ENCODE measurements at places on chromosomes 7 and 10. TPM values are rescaled to one million over a fixed set of nuclear protein-coding genes. Genes with fewer than 3 reads are reported as not detected.

DRGX gene
- not detected for total RNA-seq

DNA sequence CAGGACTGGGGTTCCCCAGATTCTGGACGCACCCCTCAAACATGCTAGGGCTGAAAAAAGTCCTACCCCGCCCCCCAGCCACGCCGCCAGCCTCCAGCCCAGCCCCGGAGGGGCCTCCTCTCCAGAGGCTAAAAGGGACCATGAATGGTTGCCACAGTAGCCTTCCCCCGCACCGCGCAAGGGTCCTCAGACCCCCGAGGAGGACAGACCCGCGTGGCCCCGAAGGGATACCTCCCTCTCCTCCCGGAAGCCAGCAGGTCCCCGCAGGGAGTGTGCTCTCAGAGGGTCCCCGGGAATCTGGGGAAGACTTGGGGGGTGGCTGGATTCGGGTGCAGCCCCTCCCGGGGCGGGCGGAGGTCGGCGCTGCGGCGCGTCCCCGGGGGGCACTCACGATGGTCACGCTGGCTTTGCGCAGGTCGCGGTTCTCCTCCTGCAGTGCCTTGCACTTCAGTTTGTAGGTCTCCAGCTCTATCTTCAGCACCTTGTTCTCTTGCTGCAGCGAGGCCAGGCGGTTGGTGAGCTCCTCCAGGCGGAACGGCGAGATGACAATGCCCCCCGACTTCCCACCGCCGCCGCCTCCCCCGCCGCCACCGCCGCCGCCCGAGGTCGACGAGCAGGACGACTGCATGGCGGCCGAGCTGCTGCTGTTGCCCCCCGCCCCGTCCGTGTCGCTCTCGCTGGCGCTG, 482 bp downstream of the CCDC6 start:
- H3K4me1 ChIP-seq: peaks cover 22% of the 10 kb centered on the region
- H3K36me3 ChIP-seq: no peaks in the 10 kb centered on the region
- peak overlapping the region; percentile 95 for H3K4me3 ChIP-seq
- no peak for DNase-seq
- H3K27ac ChIP-seq: peak overlapping the region; percentile 43

OR2A7 gene
- 1.4 TPM for total RNA-seq

- no peak for DNase-seq
- H3K4me1 ChIP-seq: no peaks in the 10 kb centered on the region
- no peak overlapping the region for H3K27ac ChIP-seq
- no peak overlapping the region for H3K4me3 ChIP-seq
Measured at GRCh38 chr10:130429809-130430208, 293.6 kb downstream of the GLRX3 start.

DNA sequence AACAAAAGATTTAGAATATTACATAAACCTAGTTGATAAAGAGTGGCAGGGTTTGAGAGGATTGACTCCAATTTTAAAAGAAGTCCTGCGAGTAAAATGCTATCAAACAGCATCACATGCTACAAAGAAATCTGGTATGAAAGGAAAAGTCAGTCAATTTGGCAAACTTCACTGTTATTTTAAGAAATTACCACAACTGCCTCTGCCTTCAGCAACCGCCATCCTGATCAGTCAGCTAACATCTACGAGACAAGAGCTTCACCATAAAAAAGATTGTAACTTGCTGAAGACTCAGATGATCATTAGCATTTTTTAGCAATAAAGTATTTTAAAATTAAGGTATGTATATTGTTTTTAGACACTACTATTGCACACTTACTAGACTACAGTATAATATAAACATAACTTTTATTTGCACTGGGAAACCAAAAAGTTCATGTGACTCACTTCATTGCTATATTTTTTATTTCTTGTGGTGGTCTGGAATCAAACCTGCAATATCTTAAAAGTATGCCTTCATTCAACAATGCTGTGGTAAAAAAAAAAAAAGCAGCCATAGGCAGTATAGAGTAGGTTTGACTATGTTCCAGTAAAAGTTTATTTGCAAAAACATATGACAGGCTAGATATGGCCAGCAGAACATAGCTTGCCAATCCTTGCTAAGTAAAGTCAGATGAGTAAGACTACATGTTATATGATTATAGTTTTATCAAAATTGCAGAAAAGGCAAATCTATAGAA, 74.4 kb downstream of the GLCCI1 start:
- H3K27ac ChIP-seq: no peak overlapping the region
- H3K4me1 ChIP-seq: peaks cover 6% of the 10 kb centered on the region
- DNase-seq: no peak
- no peaks in the 10 kb centered on the region for H3K27me3 ChIP-seq
- peaks cover 14% of the 10 kb centered on the region for H3K36me3 ChIP-seq

TAS2R3 gene
- not detected for total RNA-seq

- H3K4me3 ChIP-seq: no peak overlapping the region
- H3K27ac ChIP-seq: no peak overlapping the region
Measured at GRCh38 chr7:101420436-101420835, 57.8 kb downstream of the COL26A1 start.

OR2A1 gene
- total RNA-seq: not detected

HTRA1 gene
- not detected for total RNA-seq

- no peak overlapping the region for H3K27ac ChIP-seq
- no peaks in the 10 kb centered on the region for H3K4me1 ChIP-seq
- no peak for DNase-seq
- no peak overlapping the region for H3K4me3 ChIP-seq
- no peaks in the 10 kb centered on the region for H3K36me3 ChIP-seq
Measured at GRCh38 chr10:104065748-104066147, 19.9 kb downstream of the COL17A1 start.

Data from natural killer cell (primary cell).